ENCODE measurements at places on chromosomes 5 and 9.

DNA sequence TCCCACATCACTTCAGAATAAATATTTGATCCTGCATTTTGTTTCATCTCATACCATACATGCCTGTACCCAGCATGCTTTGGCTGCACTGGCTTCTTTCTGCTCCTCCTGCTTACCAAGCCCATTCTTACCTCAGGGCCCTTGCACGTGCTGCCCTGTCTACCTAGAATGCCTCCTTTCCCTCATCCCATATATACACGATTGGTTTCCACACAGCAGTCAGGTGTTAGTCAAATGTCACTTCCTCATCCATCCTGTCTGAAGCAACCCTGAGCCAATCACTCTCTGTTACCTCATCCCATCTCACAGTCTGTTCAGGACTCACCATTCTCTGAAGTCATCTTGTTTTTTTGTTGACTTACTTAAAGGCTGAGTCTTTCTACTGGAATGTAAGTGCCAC, 30.3 kb downstream of the CAST start:
- no peak for DNase-seq

- no peak for DNase-seq
Observed at GRCh38 chr5:153794327-153794726, 244.4 kb downstream of the FAM114A2 start.

GRCh38 chr5:68010740-68011139, 204.8 kb upstream of the PIK3R1 start:
- no peak for DNase-seq

GRCh38 chr5:142841511-142842265, 71.5 kb downstream of the ARHGAP26 start:
- DNase-seq: no peak

- DNase-seq: no peak
Observed at GRCh38 chr5:143569722-143570567, 166.5 kb upstream of the NR3C1 start.

DNA sequence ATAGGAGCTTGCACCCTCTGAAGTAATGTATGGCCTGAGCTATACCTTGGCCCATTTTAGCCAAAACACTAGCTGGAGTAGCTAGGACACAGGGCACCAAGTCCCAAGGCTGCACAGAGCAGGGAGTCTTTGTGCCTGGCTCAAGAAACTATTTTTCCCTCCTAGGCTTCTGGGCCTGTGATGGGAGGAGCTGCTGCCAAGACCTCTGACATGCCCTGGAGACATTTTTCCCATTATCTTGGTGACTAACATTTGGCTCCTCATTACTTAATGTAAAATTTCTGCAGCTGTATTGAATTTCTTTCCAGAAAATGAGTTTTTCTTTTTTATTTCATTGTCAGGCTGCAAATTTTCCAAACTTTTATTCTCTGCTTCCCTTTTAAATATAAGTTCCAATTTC, 1099.2 kb downstream of the CDH18 start:
- no peak for DNase-seq

DNA sequence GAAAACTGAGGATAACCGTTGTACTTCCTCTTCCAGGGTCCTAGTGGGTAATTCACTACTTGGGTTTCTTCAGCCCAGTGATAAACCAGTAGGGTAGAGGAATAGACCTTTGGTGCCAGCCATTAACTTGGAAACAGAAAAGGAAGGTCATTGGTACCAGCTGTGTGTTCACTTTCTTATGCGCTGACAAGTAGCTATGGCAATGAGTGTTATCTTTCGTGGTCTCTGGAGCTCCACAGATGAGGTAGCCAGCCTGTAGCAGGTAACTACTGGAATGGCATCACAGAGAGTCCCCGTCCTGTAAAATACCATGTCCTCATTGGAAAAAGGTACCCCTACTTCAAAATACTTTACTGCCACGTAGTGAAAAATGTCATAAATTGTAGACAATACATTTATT, 2.3 kb downstream of the UHRF2 start:
- DNase-seq: no peak

GRCh38 chr5:77103457-77103856, 16.4 kb upstream of the ZBED3 start:
- no peak for DNase-seq

GRCh38 chr5:159451197-159452052, 121.1 kb upstream of the IL12B start:
- DNase-seq: no peak

GRCh38 chr5:88824141-88824540, 58.8 kb downstream of the MEF2C start:
- no peak for DNase-seq

GRCh38 chr5:160175438-160176218, 53.7 kb upstream of the FABP6 start:
- no peak for DNase-seq

GRCh38 chr5:33161421-33161820, 279.3 kb upstream of the TARS1 start:
- no peak for DNase-seq

DNA sequence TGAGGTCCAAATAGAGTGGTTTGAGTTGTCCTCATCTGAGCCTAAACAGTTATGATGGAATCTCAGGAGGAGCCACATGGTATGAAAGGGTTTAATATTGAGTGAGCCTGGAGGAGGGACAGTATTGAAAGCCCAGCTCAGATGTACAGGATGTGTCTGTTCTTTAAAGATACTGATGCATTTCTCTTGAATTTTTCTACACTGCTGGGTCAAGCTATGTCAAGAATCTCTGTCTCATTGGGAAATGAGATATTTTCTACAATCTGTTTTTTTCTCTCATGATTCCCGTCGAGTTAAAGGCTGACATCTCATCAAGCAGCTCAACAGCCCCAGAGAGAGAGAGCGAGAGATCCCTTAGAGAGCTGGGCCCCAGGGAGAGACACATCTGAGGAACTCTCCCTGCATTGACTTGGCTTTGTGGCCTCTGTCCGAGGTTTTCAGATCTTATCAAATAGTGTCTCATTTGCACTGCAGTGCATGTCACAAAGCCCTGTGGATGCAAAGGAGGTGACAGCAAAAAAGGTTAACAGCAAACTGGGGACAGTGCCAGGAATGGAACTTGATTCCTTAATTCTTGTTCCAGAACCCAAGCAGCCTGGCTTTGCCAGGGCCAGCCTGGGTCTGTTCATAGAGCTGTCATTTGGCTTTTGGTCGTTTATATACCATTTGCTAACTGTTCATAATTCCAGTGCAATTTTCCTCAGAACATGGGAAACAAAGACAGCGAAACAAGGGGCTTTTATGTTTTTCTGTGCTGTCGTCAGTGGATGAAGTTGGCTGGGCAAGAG, 19.0 kb upstream of the ACTBL2 start:
- no peak for DNase-seq

Measured in Jurkat, Clone E6-1 (cell line).